ENCODE measurements at places on chromosomes 6 and 20.

- no peak for DNase-seq
These were observed 33.9 kb downstream of the KIZ start for GRCh38 chr20:21159658-21160380.

DNA sequence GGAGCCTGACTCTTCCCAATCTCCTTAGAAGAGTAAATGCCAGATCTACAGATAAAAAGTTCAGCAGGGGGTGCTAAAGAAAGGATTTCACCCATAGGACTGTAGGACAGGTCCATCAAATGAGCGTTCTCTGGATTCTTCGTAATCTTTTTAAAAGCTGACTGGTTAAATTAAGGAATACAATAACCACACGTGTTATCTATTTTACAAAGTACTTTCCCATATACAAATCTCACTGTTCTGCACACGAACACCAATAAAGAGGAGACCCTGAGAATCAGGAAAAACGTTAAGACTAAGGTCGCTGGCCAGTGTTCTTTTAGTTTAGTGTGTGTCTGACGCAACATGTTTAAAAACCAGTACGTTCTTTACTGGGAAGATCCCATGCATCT lies 542 bp downstream of the TUBE1 start:
- DNase-seq, result no peak

DNA sequence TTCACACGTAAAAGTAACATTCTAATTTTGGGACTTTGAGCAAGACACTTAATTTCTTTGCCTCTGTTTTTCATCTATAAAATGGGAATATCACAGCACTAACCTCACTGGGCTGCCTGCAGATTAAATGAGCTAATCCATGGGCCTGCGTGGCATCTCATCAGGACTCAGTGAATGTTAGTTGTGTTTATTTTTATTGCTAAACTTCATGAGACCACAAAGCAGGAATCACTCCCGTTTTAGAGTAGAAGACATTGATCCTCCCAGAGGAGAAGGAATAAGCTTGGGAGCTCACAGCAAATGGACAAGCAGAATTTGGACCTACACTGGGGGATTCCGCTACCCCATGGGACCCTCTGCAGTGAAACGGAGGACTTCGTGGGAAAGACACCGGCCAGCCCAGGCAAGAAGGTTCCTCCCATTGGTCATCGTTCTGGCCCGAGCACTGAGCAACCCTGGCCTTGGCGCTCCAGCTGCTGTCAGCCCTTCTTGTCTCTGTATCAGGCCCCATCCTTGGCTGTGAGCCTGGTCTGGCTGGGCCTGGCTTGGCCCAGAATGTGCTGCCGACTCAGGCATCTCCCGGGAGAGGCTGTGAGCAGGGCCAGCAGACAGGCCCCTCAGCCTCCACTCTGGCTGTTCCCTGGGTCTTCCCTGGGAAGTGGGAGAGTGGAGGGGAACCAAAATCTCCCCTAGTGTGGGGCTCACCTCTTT lies 79.8 kb downstream of the NFATC2 start:
- peak; percentile 95 for DNase-seq

DNA sequence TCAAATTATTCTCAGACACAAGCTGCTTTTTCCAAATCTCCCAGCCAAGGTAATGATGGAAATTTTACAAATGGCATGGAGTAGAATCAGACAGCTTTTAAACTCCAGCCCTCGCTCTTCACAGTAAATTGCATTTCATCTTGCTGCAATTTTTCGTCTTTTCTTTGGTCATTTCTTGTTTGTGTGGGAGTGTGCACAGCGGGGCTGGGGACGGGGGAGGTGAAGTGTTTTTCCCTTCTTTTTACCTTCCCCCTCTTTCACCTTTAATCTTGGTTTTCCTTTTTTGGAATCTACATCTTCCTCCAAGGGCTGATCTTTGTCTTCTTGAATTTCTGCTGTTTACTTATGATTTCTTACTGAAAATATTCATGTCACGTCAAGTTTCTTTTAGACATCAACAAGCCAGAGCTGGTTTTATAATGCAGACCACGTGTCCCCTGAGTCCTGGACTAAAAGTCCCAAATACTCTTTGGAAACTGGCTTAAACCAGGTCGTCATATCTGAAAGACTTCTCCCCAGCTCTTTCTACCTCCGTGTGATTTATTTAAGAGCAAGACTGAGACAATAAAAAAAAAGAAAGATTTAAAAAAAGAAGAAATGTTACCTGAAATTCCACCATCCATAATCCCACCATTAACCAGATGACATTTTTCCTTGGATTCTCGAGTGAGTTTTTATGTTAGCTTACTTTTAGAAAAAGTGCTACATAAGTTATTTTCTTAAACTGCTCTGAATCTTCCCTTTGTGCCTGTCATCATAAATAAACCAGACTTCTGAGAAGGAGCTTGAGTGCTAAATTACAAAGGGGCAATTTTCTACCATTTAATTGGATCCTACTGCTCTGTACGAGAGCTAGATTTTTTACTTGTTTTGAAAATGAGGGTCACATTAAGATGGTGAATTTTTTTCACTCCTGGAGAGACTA lies 52.0 kb downstream of the MAP3K5 start:
- no peak for DNase-seq

DNA sequence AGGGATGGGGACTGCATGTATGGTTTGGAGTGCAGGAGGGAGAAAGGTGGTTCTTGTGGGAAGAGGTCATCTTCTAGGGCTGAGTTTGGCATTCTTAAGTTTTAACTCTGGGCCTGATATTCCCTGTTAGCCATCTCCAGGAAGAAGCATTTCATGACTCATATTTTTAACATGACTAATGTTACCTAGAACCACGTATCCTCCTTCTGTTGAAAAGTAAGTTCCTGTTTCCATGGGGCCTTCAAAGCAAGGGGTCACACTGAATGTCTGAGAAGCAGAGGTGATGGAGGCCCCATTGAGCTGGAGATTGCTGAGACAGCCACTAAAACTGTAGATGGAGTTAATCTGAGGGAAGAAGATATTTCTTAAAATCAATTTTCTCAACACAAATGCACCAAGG lies 30.2 kb downstream of the FAM229B start:
- DNase-seq, result no peak

- no peak for DNase-seq
These were observed 551.0 kb upstream of the BTBD3 start for GRCh38 chr20:11366660-11367059.

- DNase-seq, result no peak
These were observed 143.8 kb downstream of the SYCP2 start for GRCh38 chr20:59789686-59790085.

DNA sequence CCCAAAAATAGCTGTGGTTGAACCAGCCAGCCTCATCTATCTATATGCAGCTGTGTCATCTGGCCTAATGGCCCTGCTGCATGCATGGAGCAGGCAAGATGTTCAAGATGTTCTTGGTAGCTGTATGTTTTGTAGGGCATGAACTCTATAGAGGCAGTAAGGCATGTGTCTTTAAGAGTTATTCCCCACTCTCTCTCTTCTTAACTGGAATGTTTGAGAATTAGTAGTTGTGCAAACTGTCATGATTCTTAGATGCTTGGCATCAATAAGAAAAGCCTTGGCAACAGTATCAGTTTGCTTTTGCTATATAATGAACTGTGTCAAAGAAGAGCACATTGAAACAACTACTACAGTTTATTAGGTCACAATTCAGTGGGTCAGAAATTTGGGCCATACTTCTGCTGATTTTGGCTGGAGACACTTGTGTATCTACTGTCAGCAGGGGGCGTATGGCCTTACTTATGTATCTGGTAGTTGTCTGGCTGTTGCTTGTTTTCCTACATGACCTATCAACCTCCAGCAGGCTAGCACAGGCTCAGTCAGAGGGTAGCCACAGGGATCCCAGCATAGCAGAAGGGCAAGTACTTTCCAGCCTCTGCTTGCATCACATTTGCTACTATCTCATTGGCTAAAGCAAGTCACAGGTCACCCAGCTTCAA lies 56.1 kb upstream of the LAMP5 start:
- DNase-seq, result no peak

DNA sequence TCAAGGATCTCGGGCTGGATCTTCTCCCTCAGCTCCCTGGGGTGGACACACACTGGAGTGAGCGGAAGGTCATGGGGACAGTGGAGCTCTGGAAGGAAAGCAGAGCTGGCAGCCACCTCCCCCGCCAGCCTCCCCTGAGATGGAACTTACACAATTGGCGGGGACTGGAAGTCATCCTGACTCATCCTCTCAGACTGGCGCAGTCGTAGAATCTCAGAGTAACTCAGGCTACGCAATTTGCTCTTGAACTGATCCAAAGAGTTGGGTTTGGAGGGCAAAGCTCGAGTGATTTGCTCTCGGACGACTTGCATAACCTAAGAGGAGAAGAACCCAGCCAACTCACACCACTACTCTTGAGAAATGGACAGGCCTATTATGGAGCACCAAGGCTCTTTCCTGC lies 34.8 kb downstream of the ELMO2 start:
- DNase-seq, result no peak

DNA sequence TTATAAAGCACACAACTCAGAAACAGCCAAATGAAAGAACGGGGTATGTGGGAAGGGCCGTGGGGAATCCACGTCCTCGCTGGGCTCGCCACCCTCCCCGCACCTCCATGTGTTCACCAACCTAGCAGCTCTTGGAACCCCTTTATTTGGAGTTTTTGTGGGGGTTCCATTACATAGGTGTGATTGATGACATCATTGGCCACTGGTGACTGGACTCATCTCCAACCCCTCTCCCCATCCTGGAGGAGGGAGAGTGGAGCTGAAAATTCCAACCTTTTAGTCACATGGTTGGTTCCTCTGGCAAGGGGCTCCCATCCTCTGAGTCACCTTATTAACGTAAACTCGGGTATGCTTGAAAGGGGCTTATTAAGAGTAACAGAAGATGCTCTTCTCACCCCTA lies 592.0 kb upstream of the FLRT3 start:
- DNase-seq, result no peak

DNA sequence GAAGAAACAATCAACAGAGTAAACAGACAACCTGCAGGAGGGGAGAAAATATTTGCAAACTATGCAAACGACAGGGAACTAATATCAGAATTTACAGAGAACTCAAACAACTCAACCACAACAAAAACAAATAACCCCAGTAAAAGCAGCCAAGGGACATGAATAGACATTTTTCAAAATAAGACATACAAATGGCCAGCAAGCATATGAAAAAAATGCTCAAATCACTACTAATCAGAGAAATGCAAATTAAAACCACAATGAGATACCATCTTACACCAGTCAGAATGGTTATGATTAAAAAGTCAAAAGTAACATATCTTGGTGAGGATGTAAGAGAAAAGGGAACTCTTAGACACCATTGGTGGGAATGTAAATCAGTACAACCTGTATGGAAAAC lies 215.0 kb downstream of the THBS2 start:
- DNase-seq, result no peak

DNA sequence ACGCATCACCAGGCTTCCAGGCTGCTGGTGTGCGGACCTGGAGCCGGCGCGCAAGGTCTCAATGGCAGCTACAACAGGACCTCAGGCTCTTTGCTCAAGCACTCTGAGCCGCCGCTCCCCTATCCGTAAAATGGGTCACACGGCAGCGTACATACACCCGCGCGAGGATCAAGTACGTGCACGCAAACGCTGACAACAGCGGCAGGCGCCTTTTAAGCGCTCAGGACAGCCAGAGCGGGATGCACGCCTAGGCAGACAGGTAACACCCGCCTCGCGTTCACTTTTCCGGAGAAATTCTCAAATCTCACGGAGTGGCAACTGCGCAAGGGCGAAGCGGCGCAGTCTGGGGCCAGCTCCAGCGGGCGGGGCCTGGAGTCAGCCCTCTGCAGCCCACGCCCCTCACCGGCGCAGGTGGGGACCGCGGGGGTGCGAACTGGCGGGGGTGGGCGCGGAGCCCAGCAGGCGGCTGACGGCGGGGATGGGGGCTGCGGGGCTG lies 535 bp downstream of the EXOC2 start:
- peak; percentile 82 for DNase-seq

- no peak for DNase-seq
These were observed 158.6 kb upstream of the PREP start for GRCh38 chr6:105561486-105561885.

GRCh38 chr6:132314432-132314831 lies 86.8 kb downstream of the MOXD1 start:
- DNase-seq, result no peak

- DNase-seq, result peak; percentile 89
These were observed 1.1 kb downstream of the JAG1 start for GRCh38 chr20:10672624-10673127.

- no peak for DNase-seq
These were observed 165.7 kb upstream of the RREB1 start for GRCh38 chr6:6942091-6942490.

GRCh38 chr6:137700751-137701477 lies 166.1 kb upstream of the TNFAIP3 start:
- DNase-seq, result no peak

DNA sequence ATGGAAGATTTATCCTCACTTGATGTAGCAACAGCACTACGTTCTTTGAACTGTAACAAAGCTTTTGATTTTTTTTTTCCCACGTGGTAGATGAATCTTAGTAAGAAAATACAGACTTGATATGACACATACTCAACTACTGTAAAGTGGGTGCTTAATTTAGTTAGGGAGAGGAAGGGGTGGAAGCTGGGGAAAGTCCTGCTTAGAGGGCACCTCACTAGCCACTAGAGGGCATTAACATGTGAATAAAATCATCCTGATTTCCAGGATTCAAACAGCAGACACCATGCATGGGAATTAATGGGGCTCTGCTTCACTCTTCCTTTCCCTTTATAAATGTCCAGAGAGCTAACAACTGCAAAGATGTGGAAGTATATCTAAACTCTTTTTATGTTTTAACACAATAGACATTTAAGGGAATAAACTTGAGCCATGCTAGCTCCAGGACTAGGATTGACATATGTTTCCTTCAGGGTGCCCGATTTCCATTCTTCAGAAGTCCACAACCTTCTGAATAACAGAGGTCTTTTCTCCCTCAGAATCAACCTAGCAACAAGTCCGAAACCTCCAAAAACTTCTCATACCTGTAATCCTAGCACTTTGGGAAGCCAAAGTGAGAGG lies 250.1 kb downstream of the ATXN1 start:
- DNase-seq, result no peak

DNA sequence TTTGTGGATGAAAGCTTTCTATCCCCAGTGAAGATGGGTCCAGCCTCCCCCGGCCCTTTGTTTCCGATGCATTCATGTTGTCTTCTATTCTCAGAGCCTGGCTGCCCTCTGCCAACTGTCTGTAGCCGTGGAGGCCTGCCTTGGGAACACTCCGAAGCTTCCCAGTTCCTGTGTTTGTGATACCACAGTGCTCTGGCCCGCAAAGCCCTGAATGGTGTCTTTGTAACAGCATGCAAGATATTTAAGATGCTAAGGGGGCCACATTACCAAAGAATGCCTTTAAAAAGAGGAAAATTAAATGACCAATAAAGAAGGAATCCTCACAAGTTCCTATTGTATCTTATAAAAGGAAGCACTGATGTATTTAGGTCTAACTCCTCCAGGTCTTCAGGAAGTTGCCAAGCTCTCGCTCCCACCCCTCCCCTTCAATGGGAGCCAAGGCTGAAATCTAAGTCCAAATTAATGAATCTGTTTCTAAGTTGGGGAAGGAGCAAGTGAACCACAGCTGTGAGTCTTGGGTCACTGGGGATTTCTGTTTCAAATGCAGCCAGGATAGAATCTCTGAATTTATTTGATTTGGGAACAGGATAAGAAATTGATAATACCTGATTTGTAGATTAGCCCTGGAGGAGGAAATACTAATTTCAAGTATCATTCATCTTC lies 596.1 kb downstream of the QKI start:
- DNase-seq, result no peak

GRCh38 chr6:97947841-97948240 lies 664.8 kb upstream of the MMS22L start:
- DNase-seq, result no peak

Data from posterior vena cava (tissue), 2 donors.